ENCODE measurements at places on chromosomes 12 and 14. TPM values are rescaled to one million over a fixed set of nuclear protein-coding genes. Genes with fewer than 3 reads are reported as not detected.

Gene KCNMB4
- 1.9 TPM for total RNA-seq

Gene SLC39A9
- 18.4 TPM for total RNA-seq

Gene DACT1
- total RNA-seq, result 2.2 TPM

Gene CCDC60
- total RNA-seq, result not detected

Gene SAMD15
- 0.77 TPM for total RNA-seq

Gene MYBPC1
- 3.9 TPM for total RNA-seq

Gene KIF5A
- 0.12 TPM for total RNA-seq

Gene FANCM
- 2.6 TPM for total RNA-seq

Gene ASB2
- 268 TPM for total RNA-seq

Gene NOC4L
- total RNA-seq, result 12.1 TPM

Gene RDH5
- total RNA-seq, result 13.5 TPM

Gene CEP128
- 3.7 TPM for total RNA-seq

Gene PAPLN
- 3.2 TPM for total RNA-seq

Gene RAB3IP
- total RNA-seq, result 39.4 TPM

Gene KRT85
- not detected for total RNA-seq

Gene GRIP1
- total RNA-seq, result 7.7 TPM

Gene KRT82
- total RNA-seq, result not detected

Gene SLC38A4
- 2.1 TPM for total RNA-seq

Measured in left ventricle myocardium superior (tissue), 1 donor.